ENCODE measurements at places on chromosomes 6 and 20.

DNA sequence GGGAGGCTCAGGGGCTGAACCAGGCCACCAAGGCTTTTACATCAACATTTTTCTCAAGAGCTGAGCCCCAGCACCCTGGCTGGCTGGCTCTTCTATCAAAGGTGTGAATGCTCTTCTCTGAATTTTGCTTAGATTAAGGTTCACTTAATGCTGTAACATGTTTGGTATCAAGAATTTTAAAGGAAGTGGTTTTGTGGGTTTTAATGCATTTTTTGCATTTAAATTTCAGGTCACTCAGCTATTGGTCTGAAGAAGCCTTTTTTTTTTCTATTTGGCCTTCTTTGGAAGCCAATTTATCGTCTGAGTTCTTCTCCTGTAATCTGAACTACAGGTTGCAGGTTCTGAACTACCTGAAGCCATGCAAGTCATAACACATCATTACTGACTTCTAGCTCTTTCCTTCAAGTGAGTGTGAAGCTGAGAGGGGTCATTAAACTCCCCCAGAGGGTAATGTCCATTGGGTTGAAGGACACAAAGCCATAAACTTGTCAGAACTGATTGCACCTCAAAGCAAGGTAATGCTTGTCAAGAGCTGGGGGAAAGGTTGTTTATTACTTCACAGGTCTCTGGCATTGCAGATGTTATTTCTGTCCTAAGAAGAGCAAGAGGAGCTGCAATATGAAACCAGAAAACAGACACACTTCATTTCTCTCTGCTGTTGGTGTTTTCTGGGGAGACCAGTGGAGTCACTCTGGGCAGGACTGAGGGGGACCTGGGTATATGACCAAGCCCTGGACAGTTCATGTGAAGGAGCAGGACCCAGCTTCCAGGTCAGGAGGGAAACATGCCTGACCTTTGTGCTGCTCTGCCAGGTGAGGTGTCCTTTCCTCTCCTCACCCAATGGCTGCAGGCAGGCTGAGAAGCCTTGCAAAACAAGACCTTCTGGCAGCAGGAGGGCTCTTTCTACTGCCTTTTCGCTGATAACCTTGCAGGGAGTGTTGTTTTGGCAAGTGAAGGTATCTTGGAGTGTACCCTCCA is 26.1 kb upstream of the NEDD9 start:
- peak; percentile 30 for DNase-seq

- DNase-seq, result no peak
Measured at GRCh38 chr6:15362274-15363160, 116.6 kb downstream of the JARID2 start.

DNA sequence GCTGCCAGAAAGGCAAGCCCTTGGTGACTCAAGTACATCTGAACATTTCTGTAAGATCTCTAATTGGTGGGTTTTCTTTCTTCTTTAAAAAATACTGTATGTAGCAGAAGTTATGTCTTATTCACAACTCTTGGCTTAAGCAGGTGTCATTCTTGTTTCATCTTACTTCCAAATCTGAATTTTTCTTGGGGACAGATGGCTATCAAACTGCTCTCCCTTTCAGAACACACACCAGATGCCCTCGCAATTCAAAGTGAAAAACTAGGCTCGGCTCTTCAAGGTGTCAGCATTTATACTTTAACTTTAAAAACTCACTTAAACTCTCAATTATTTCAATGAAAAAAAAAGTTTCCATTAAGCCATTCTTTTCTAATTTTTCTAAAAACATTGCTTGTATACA is 49.7 kb downstream of the PAK5 start:
- DNase-seq, result no peak

DNA sequence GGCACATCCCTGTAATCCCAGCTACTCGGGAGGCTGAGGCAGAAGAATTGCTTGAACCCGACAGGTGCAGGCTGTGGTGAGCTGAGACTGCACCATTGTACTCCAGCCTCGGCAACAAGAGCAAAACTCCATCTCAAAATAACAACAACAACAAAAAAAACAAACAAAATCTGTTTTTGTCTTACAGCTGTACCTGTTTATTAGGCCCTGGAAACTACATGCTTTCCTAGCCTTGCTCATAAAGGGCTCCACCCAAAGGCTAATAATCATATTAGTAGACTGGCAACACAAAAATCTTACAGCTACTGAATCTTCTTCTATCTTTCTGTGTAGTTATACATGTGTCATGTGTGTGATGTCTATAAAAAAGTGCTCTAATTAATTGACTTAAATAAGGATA is 503.9 kb upstream of the EYS start:
- DNase-seq, result no peak

DNA sequence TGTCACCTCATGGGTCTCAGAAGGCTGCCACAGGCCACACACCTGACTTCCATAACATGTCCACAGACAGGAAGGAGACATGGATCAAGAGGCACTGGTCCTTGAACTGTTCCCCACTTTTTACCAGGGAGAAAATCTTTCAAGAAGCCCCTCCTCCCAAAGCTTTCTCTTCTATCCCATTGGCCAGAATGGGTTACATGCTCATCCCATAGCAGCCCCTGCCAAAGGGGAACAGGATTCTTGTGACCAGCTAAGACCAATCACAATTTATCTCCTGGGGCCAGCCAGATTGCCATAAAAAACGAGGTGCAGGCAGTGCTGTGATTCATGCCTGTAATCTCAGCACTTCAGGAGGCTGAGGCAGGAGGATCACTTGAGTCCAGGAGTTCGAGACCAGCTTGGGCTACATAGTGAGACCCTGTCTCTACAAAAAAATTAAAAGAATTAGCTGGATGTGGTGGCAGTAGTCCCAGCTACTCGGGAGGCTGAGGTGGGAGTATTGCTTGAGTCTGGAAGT is 59.4 kb downstream of the TMEM242 start:
- DNase-seq, result no peak

DNA sequence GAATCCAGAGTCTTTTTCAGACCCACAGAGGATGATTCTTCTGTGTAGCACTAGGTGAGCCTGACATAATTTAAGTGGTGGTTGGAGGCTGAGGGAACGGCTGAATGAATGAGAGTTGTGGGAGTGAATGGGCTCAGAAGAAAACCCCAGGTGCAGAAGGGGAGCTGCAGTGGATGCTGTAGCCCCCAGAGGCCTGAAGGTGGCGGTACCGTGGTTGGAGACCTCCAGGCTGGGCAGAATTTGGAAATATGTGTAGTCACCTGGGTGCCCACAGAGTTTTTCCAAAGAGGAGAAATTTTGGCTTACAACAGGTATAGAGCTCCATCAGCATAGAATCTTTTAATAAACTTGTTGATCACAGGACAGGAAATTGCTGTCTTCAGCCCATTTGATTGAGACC is 6.5 kb upstream of the RAET1G start:
- peak; percentile 67 for DNase-seq

GRCh38 chr6:152241013-152241766 is 396.0 kb downstream of the SYNE1 start:
- DNase-seq, result peak; percentile 40

GRCh38 chr20:62762376-62762775 is 33.9 kb upstream of the MRGBP start:
- DNase-seq, result no peak

DNA sequence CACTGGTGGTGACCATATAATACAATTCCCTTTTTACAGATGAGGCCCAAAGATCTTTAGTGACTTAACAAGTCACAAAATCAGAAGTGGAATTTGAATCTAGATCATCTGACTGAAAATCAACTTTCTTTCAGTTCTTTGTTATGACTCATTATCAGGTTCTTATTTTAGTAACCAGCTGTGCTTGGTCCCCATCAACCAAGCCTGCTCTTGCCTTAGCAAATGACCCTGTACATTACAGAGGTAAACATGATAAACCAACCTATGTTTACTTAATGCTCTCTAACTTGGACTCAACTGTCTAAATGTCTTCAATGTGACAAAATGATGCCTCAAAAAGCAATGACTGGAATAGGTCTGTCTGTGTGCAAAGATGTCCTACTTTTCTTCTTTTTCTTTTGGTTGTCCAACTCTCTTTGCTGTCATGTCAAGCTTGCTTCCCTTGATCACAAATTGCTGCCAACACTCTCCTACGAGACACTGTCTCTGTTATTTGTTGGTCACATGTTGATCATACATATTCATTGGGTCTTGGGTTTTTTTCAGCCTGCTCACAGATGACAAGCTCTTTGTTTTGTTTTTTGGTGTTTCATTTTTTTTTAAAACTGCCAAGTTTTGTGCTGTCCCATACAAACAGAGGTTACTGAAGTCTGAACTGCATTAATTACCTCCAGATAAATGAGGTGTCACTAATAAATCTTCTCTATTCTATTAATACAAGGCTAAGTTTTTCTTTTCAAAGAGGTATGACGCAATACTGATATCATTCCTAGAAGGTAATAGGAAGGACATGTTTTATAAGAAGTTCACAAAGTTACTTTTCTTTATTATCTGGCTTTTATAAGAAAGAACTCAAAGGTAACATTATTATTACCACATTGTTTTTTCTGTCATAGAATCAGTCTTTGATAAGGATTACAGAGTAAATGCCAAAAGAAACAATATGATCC is 62.2 kb upstream of the PLN start:
- no peak for DNase-seq

DNA sequence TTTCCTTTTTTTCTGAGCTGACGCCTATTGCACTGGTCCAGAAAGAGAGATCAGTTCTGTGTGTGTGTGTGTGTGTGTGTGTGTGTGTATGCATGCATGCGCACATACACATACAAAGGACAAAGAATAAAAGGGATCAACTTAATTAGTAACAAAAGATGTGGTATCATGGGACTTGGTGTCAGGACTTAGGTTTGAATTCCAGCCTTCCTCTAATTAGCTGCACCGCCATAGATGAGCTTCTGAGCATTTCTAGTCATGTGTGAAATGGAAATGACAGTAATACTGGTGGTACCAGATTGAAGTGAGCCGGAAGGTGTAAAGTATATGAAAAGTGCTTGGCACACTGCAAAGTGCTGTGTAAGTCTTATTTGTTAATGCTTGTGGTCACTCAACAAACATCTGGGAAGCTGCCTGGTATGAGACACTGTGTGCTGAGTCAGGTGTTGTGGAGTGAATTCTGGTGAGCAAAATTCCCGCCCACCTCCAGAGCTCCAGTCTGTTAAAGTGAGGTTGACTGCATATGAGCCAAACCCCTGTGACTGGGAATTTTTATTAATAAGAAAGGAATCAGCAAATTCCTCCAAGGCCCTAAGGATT is 12.4 kb downstream of the DAAM2 start:
- DNase-seq, result no peak

- peak; percentile 90 for DNase-seq
Measured at GRCh38 chr6:143575440-143575839, 63.9 kb upstream of the FUCA2 start.

DNA sequence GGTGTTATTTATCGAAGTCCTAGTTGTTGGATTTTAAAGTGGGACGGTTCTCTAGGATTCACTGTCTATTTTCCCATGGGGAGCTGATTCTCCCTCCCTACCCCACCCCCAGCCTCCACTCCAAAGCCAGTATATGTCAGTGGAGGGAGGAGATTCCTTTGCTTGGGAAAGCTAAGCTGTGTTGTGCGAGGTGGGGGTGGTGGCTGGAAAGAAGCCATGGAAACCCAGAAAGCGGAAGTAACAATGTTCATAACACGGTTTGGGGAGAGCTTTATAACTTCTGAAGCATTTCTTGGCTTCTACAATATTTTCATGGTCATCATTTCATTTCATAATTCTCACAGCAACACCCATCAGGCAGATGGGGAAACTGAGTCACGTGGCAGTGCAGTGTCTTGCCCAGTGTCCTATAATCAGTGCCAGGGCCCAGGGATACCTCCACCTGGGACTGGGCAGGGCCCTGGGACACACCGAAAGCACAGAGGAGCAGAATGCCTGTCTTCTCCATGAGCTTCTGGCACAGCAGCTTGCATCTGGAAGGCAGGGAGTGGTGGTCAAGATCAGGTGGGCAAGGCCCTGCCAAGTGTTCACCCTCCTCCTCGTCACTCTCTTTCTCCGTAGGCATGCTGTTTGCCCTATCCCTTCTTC is 4.5 kb downstream of the SUN5 start:
- no peak for DNase-seq

DNA sequence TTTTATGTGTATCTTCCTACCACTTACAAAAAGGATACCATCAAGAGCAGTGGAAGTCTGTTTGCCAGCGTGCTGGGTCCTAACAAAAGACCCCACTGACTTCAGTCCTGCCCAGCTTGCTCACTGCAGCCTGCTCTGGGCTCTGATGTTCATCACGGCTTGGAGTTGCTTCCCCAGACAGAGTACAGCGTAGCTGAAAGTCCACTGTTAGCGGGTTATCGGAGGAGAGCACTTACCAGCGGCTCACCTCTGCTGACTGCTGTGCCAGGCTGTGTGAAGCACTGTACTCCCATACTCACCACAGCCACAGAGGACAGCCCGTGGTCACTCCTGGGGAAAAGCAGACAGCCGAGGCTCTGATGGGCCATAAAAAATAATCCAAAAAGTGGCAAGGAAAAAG is 40.2 kb downstream of the CTCFL start:
- no peak for DNase-seq

- peak; percentile 71 for DNase-seq
Measured at GRCh38 chr20:51797357-51798025, 4.8 kb downstream of the SALL4 start.

DNA sequence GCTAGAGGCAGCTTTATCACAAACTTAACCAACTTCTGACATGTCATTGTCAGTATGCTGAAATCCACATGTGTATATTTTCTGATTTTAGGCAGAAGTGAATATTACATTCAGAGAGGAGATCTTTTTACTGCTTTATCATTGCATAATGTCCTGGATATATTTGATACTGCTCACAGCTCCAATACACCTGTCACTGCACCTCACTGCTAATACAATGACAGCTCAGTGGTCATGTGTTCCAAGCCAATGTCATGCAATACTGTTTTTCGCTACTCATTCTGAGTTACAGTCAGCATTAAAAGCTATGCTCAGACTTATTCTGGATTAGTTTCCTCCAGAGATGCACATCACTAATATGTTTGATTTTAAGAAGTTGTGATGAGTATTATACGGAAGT is 1604.6 kb downstream of the HACE1 start:
- no peak for DNase-seq

DNA sequence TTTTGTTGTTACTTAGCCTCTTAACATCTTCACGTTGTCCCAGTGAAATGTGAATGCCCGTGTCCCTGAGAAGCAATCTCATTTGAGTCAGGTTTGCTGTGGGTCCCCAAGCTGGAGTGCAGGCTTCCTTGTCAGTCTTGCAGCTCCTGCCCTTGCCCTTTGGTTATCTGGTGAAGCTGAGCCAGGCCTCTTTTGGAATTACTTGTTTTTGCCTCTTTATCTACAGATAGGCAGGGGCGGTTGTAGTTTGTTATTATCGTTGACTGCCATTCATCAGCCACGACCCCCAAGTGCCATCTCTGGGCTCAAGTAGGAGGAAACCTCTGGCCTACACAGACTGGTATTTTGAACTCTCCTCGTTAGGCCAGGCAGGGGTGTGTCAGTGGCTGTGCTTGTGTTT is 2.2 kb downstream of the TMEM14C start:
- DNase-seq, result no peak

GRCh38 chr6:128365520-128366160 is 154.8 kb downstream of the PTPRK start:
- peak; percentile 12 for DNase-seq

DNA sequence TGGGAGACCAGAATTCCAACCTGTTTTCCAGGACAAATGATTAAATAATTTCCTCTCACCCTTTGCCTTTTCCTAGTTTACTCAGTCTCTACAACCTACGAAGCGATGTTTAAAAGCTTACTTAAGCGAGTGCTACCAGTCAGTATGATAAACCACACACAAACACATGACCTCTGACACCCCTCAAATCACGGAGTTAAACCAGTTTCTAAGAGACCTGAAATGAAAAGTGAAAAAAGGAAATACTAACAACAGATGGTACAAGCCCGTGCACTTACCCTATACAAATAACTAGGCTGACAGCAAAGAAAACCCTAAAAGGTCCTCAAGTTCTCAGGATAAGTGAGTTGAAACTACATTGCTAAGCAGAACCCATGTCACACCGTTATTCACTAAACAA is 7.7 kb downstream of the TNFRSF21 start:
- DNase-seq, result no peak
